ENCODE measurements at places on chromosomes 13 and 19. TPM values are rescaled to one million over a fixed set of nuclear protein-coding genes. Genes with fewer than 3 reads are reported as not detected.

CHST8 gene
- total RNA-seq = not detected

- no peak for DNase-seq
Measured at GRCh38 chr19:15666883-15667282, 6.0 kb upstream of the CYP4F12 start.

CIRBP gene
- 148 TPM for total RNA-seq

PTPRS gene
- 2.3 TPM for total RNA-seq

SMIM17 gene
- total RNA-seq = 0.31 TPM

All from activated naive CD4-positive, alpha-beta T cell treated with anti-CD3 and anti-CD28 coated beads, Interleukin-2, amount 50 U/mL, for 72 hours (primary cell).